ENCODE measurements at places on chromosomes 11 and 22.

DNA sequence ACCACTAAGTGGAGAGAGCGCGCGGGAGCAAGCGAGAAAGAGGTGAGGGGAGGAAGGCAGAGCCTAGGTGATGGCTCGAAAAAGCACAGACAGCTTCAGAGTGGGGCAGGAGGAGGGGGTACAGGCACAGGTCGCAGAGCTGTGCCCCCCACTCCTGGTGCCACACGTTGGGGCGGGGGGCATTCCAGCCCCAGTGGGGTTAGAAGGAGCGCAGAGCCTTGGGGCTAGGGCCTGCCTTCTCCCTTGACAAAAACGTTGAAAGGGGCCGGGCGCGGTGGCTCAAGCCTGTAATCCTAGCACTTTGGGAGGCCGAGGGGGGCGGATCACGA lies 41.6 kb upstream of the ISX start:
- no peak for DNase-seq

DNA sequence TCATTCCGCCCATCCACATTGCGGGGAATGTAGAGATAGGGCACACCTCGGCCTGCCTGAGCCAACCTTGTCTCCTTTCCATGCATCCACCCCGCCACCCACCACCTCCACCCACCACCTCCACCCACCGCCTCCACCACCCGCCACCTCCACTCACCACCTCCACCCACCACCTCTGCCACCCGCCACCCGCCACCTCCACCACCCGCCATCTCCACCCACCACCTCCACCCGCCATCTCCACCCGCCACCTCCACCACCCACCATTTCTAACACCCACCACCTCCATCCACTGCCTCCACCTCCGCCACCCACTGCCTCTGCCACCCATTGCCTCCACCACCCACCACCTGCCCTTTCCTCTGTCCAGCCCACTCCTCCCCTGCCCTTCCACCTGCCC lies 78.4 kb downstream of the IGLL1 start:
- no peak for DNase-seq

- DNase-seq, result no peak
These were observed 45.2 kb downstream of the CELF1 start for GRCh38 chr11:47507563-47508239.

DNA sequence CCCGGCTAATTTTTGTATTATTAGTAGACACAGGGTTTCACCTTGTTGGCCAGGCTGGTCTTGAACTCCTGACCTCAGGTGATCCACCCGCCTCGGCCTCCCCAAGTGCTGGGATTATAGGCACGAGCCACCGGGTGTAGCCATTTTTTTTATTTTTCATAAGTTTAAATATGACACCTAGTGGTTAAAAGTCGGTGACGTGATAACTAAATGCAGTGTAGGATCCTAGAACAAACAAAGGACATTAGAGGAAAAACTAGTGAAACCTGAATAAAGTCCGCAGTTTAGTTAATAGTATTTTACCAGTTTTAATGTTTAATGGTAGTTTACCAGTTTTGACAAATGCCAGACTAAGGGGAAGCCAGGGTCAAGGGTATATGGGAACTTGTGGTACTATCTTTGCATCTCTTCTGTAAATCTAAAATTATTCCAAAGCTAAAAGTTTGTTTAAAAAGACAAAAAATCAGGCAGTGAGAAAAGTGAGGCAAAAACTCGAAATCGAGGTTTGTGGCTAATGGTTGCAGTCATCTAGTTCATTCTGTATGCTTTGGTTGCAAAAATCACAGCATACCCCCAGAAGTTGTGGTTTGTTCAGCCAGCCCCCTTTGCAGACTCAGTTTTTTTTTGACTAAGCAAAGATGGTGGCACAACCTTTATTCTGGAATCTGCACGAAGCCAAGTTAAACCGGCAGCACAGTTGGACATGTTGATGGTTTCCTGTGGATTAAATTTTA lies 29.6 kb downstream of the TOM1 start:
- DNase-seq, result no peak

- no peak for DNase-seq
These were observed 49.2 kb upstream of the FAM181B start for GRCh38 chr11:82782825-82783374.

- DNase-seq, result no peak
These were observed 595.3 kb upstream of the CCDC90B start for GRCh38 chr11:83881428-83881827.

- DNase-seq, result no peak
These were observed 14.8 kb downstream of the BRD1 start for GRCh38 chr22:49812838-49813237.

GRCh38 chr11:3853899-3854659 lies 1.4 kb upstream of the STIM1 start:
- no peak for DNase-seq

DNA sequence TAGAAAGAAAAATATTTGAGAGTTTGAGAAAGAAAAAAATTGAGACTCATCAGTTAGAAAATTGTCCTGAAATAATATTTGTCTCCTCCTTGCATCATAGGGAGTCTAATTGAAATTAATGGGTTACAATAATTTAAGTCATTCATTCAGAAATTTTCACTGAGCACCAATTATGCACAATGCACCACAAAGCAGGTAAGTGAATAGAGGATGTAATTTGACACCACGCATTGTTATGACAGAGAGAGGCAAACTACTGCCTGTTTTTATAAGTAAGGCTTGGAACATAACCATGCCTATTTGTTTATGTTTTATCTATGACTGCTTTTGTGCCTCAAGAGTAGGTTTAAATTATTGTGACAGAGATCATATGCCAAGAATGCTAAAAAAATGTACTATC lies 537.9 kb upstream of the FAT3 start:
- no peak for DNase-seq

DNA sequence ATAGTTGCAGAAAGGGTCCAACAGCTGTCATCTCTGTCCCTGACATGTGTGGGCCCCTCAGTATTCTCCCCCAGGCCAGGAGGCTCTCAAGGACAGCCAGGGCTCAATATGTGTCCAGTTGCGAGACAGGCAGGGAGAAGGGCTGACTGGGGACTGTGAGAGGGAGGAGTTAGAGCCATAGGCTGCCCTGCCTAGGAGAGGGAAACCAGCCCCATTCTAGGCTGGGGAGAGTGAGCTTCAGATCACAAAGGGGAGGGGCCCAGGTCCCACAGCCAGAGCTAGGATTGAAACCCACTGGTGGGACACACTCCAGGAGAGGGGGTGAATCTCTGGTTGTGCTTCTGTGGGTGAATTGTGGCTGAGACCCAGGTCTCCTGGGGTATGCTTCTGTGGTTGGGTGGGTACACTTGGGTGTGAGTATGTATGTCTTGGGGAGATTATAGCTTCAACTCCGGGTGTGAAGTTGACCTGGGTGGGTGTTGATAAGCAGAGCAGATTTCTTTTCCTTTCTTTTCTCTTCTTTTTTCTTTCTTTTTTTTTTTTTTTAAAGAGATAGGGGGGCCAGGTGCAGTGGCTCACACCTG lies 2.1 kb upstream of the CARNS1 start:
- no peak for DNase-seq

DNA sequence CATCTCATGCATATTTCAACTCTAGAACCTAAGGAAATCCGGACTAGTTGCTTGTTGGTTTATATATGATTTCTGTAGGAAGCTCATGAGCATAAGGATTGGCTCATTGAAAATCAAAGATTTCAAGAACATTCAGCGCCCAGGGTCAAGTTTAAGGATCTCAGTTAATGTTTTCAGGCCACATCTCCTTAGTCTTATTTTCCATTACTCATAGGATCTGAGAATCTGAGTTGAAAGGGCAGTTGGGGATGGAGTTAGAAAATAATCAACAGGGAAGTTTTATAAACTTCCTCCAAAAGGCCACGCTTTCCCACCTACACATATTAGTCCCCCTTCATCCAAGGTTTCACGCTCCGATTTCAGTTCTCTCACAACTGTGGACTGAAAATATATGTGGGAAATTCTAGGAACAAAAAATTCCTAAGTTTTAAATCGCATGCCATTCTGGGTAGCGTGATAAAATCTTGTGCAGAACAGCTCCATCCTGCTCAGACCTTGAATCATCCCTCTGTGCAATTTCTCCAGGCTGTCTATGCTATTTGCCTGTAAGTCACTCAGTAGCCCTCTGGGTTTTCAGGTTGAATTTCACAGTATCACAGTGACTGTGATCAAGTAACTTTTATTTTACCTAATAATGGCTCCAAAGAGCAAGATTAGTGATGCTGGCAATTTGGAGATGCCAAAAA lies 160.2 kb downstream of the KIRREL3 start:
- no peak for DNase-seq

DNA sequence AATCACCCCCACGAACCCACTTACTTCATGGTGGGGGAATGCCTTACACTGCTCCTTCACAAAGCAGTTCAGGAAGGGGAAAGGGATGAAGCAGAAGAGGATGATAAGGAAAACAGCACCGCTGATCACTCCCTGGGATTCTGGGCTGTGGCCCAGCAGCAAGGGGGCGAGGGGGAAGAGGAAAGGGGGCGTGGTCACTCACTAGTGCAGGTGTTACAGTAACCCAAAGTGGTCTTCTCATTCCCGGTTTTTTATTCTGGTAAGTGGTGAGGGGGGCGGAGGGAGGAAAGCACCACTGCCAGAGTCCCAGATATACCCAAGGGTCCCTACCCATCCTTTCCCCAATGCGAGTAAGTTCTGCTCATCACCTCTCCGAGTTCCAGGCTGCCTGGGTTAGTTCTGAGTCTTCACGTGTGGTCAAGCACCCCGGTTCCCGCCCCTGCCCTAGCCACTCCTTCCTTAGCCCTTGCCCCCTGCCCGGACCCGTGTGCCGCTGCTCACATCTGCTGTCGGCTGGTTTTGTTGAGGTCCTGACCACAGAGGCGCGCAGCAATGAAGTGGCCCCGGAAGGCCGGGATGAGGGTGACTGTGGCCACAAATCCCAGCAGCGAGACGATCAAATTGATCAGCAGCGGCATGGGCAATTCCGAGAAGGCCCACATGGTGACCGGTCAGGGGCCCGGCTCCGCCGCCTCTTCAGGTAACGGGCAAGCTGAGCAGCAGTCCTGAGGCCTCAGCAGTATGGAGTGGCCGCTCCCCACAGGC lies 477 bp downstream of the DPAGT1 start:
- no peak for DNase-seq

- no peak for DNase-seq
These were observed 68.6 kb downstream of the LRP5 start for GRCh38 chr11:68380786-68381622.

DNA sequence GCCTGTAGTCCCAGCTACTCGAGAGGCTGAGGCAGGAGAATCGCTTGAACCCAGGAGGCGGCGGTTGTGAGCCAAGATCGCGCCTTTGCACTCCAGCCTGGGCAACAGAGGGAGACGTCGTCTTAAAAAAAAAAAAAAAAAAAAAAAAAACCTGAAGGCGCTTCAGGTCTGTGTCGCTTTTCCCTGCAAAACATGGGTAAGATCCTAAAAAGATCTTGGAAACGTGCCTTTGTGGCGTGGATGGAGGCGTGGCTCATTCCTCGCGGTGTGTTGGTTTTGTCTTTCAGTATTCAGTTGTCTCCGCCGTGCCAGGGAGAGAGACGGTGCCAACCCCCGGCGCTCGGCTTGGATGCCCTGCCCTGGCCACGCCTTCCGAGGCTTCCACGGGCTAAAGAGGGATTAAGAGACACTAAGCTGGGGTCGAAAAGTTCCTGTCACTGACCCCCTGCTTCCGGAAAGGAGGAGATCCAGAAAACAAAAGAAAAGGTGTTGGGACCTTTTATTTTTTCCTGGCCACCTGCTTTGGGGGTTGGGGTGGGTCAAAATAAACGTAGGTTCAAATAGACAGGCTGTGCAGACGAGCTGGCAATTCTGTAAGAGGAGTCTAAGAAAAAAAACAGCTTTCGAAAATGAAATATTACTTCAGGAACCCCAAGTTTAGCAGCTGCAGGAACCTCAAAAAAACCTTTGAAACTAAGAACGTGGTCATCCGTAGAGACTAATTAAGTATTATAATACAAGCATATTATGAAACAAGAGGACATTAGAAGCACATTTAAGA lies 1.1 kb upstream of the SLC35F2 start:
- no peak for DNase-seq

GRCh38 chr11:74465291-74465708 lies 2.0 kb downstream of the KCNE3 start:
- no peak for DNase-seq

GRCh38 chr11:75946531-75947530 lies 131.8 kb downstream of the UVRAG start:
- no peak for DNase-seq

DNA sequence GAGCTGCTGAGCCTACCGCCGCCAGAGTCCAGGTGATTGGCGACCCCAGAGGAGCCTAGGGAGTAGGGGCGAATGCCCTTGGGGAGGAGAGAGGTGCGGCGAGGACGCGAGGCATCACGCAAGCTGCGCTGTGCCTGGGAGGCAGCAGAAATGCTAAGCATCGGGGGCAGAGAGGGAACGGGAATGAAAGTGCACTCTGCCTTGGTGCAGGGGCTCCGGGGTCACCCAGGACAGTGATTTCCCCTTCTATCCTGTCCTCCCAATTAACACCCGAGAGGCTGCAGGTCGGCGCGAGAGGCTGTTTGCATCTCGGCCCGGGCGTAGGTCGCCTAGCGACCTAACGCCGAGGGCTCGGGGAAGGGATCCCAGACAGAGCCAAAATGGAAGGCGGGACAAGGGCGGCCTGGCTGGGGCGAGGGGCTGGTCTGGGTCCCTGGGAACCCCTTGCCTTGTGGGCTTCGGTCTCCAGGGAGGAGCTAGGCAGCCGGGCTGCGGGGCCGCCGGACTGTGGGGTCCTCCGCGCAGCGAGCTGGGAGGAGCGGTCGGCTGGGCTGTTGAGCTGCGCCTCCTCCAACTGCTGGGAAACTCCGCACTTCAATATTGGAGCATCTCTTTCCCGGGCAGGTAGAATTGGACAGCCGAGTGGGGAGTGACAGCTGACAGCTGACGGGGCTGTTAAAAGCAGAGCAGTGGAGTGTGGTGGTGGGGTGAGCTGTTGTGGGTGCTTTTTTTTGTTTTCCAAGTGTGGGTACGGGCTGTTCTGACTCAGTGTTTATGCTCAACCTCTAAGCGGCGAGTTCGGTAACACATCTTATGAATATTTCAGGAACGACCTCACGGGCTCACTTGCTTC lies 657 bp downstream of the ELMOD1 start:
- no peak for DNase-seq

DNA sequence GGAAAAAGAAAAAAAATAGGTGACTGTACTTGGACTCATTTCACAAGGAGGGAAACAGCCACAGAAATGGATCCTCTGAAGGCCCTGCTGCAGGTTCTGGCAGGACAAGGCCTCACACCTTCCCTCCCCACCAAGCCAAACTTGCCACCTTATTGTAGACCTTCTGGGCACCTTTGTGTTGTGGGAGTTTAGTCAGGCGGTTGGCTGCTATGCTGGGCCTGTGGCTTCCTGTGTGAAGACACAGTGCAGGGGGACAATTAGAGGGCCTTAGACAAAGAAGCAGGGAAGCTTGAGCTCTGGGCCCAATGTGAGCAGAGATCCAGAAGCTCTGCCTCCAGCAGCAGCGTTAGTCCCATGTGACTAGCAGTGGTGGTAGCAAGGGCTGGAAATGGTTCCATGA lies 4.2 kb downstream of the RAB1B start:
- no peak for DNase-seq
